HEK293T (cell line): ENCODE measurements at places on chromosomes 1 and 21.

DNA sequence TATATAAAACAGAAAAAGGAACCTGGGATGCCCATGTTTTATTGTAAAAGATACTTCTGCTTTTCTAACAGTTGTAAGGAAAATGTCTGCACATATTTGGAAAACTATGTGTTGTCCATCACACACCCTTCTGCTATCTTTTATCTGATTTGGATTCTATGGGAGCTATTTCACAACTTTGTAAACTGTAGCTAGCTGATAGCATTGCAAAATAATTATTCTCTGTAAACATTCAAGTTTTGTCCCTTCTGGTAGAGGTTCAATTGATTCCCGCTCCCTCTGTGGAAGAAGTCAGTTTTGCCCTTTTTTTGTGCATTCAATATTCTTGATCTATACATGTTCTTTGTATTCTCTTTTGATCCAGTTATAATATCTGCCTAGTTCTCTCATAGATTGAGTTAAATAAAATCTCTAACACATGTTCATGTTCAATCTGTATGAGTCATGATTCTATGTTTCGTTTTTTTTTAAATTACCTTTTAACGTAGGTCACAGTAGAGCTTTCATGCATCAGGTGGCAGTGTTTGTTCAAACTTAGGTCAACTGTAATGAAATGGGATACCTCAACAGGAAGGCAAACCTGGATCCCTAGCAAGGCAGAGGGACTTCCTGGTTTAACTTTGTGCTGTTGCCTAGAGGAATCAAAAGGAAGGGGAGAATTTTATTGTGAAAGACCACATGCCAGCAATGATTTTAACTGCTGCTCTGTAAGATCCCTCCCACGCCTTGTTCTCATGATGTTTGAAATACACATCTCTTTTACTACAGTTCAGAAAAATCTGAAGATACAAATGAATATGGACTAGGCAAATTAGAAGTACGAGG is 26.0 kb upstream of the BCL9 start:
- DNase-seq: peak; percentile 66

- DNase-seq: no peak
These were observed 11.6 kb upstream of the POU2F1 start for GRCh38 chr1:167209044-167209443.

DNA sequence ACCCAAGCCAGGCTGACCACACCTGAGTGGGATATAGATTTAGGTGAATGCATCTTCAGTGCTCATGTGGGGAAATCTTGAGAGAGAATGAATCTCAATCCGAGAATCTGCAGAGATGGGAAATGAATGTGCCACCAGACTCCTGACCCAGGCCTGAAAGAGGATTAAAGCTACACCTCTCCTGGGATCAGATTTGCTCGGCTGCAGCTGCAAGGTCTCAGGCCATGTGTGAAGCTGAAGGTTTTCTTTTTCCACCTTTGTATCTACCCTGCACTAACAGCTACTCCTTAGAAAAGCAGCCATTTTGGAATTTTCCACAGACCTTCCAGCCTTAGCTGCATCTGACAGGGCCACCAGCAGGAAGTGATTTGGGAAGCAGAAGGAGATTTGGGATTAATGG is 18.3 kb downstream of the GPR3 start:
- DNase-seq: no peak

DNA sequence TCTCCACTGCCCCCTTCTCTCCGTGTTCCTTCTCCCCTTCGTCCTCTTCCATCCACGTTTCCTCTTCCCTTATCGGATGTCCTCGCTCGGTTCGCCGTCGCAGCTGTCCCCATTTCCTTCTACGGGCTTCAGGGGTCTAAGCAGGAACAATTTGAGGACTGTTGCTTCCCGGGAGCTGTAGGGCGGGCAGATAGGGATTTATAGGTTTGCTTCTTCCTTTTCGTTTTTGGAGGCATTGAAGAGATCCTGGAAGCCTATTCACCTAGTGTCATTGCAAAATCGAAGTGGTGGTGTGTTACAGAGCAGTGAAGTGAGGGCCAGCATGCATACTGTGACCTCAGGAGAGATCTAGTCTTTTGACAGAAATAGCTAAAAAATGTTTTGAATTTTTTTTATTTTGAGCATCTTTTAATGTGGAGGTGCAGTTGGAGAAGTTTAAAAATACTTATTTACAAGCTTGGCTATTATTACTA is 897 bp downstream of the ZYG11B start:
- DNase-seq: peak; percentile 17

- DNase-seq: no peak
These were observed 67.0 kb upstream of the PDE9A start for GRCh38 chr21:42586406-42586805.

DNA sequence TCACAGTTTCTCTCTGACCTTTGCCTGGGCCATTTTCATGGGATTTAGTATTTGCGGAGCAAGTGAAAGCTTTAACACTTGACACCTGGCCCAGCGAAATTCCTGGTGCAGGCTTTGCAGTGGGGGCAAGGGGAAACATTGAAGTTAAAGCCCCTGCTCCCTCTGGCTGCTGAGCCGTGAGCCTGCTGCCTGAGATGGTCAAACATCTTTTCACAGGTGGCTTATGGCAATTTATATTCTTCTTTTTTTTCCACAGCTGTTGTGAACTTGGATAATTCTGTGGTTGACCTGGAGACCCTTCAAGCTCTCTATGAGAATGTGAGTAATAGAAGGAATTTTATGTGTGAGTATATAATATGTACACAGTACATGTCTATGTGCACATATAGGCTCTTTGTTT is 202.9 kb downstream of the FMN2 start:
- no peak for DNase-seq

GRCh38 chr21:14917762-14918161 is 147.0 kb downstream of the NRIP1 start:
- DNase-seq: no peak

DNA sequence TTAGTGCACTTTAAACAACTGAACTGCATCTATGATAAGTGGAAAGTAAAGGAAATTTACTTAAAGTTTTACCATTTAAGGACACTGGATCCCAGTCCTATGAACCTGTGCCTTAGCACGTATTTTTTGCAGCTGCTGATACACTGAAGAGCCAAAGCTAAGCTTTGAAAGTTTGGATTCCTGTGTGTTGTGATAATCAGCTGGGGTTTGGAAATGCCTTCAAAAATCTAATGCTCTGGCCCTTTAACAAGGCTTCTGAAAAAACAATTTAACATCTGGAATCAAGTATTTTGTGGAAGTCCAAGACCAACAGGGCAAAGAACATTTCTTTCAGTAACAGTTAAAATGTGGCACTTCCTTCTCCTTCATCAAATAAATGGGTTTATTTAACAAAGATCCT is 51.8 kb downstream of the DDAH1 start:
- DNase-seq: no peak
